ENCODE measurements at places on chromosomes 6 and 20.
A peak's percentile ranks its signal among the peaks of the same experiment; 100 is the strongest.

DNA sequence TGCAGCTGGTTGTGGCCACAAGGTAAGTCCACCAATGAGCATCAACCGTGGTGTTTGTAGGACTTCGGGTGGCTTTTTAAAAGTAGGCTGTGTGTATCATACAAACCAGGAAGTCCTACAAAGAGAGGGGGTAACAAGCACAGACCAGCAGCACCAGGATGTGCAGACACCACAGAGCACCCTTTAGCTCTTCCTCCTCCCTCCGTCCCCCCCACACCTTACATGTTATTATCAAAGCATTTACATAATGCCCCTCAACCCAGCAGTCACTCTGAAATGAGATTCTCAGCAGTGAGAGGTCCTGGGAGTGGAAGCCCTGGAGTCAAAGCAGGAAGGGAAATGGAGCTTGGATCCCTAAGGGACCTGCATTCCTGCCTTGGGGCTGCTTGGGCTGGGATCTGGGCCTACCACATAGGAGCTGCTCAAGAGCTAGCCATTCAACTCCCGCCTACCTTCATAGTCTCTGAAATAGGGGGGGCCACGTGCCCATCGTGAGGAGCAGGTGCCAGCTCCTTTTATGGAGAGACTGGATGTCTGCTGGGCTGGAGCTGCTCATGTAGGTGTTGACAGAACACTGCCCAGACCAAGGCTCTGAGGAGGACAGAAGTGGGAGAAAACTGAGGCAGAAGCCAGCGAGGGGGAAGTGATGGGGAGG lies 90.6 kb downstream of the PSMB1 start:
- no peak for DNase-seq

DNA sequence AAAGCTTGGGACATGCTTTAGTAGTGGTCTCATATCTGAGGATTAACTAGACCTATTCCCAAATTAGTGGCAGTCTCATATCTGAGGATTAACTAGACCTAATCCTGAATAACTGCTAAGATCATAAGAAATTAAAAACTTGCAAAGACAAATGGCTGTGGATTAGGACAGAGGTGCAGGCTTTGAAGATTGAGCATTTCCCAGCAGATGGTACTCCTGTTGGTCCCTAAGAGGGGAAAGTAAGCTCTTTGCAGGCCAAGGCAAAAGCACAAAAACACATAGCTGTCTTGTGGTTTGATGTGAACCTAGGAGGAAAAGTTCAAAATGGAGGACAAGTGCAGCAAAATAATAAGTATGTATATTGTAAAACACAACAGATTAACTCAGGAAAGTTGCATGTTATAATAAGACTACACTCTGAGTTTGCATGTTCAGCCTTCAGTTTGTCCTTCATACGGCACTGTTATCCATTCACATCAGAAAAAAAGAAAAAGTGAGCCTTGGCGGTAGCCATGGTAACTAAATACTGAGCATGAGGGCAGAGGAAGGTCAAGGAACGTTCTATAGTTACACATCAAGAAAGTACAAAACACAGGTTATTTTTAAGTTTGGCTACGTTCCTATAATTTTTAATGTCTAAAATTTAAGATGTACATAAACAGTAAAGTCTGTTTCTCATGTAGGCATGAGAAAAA lies 62.8 kb downstream of the FILIP1 start:
- DNase-seq, result no peak

DNA sequence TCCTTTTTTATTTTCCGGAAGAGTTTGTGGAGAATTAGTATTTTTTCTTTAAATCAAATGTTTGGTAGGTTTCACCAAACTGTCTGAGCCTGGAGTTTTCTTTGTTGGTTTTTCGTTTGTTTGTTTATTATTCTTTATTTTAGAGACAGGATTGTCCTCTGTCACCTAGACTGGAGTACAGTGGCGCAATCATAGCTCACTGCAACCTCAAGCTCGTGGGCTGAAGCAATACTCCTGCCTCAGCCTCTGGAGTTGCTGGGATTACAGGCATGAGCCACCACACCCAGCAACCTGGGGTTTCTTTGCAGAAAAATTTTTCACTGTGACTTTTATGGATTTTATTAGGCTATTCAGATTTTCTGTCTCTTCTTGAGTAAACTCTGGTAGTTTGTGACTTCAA lies 120.2 kb upstream of the LOC128125822 start:
- DNase-seq, result no peak

DNA sequence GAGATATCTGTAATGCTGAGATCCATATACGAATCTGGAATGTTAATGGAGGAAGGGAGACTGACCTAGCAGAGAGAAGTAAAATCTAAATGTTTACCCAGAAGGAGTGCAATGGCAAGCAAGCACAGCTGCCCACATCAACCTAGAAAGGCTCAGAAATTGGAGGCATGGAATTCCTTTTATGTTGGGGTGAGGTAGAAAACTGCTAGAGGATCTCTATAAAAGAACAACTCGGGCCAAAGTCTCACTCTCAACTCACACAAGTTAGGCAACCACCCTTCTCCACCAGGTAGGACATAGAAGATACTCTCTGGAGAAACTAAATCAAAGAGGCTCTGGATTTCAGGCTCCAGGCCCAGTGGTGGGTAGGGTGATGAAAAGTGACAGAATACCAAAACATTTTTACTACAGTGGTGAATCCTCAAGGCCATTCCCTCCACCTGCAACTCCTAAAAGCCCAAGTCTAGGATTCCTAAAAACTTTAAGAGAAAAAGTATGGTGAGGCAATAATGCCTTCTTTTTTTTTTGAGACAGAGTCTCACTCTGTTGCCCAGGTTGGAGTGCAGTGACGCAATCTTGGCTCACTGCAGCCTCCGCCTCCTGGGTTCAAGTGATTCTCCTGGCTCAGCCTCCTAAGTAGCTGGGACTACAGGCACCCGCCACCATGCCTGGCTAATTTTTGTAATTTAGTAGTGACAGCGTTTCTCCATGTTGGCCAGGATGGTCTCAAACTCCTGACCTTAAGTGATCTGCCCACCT lies 9.5 kb upstream of the ADGRG6 start:
- DNase-seq, result no peak

DNA sequence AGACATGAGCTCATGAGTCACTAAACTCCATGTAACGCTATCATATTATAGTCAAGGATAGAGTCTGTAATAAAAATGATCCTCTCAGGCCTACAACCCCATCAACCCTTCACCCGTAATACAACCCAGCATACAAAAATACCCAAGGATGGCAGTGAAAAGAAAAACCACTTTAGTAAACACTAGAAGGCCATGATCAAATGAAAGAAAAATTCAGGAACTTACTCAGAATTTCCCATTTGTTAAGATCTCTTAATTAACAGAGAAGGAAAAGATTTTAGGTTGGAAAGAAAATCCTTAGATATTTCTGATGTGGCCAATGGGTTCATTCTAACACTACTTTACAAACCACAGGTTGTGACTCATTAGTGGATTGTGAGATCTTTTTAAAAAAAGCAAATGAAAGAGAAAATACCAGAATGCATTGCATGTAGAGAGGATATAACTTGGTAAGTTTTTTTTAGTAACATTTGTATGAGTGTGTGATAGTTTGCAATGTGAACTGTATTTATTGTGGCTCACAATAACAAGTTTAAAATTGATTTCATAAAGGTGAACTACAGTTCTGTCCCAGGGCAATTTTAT lies 8.0 kb upstream of the UBE2J1 start:
- DNase-seq, result no peak

- no peak for DNase-seq
Observed at GRCh38 chr6:153130515-153131036, 506 bp downstream of the RGS17 start.

- DNase-seq, result no peak
Observed at GRCh38 chr6:108464418-108465097, 96.2 kb upstream of the FOXO3 start.

DNA sequence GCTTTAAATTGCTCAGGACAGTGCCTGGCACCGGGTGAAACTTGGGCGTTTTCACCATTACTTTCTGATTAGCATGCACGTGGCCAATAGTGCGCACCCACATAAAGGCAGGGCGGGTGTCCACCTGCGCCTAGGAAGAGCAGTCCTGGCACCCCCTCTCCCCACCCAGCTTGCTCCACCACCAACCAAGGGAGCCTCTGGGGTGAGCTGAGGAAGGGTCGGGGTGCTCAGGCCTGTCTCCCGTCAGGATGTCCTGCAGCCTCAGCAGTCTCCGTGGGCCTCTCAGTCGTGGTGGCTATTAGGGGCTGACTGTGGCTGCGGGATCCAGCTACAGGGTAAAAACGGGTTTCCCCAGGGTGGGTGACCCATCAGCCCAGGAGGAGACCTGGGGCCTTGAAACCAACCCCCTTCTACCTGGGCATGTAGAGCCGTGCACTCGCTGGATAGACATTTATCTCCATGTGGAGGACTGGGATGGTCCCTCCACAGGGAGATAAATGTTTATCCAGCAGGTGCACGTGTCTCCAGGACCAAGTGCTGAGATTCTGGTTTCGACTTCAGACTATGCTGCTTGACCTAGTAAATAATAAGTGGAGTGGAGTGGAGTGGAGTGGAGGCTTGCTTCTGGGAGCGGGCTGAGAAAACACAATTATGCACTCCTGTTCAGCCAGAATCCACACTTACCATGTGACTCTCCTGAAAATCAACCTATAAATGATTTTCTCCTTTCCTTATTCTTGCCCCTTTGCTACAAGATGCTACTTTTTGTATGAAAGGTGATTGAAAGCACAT lies 91.1 kb downstream of the ZDHHC14 start:
- DNase-seq, result peak; percentile 14

- no peak for DNase-seq
Observed at GRCh38 chr6:89745716-89746115, 73.9 kb downstream of the MDN1 start.

GRCh38 chr20:25690427-25690826 lies 6.2 kb downstream of the ZNF337 start:
- no peak for DNase-seq

DNA sequence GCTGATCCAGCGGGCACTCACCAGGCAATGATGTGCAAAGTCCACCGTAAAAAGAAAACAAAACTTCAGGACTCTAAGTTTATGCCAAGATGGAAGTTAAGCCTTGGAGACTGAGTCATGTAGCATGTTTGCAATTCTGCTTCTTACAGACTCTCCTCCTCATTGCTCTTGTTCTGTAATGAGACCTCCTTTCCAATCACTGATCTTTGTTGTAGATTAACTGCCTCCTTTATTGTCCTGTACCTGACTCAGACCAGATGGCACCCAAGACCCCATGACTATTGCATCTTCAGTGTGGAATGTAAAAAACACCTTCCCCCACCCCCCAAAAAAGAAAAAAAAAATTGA lies 11.2 kb downstream of the NEU1 start:
- DNase-seq, result no peak

DNA sequence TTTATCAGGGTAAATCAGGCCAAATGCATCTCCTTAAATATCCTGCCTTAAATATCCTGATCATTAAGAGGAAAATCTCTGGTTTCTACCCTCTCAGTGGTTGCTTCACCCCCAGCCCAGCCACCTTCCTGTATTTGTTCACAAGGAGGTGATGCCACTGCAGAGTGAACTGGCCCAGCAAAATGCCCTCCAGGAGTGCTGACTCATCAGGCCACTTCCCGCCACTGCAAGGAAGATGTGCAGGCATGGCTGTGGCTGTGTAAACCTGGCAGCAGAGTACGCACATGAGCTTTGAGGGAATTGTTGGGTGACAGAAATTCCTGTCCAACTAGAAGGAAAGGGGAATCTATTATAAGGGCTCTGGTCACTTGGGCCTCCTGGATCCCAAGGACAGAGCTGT lies 13.8 kb downstream of the NQO2 start:
- DNase-seq, result no peak

GRCh38 chr6:34982424-34982852 lies 93.4 kb downstream of the ANKS1A start:
- no peak for DNase-seq
